ENCODE measurements at places on chromosomes 3 and 15.

DNA sequence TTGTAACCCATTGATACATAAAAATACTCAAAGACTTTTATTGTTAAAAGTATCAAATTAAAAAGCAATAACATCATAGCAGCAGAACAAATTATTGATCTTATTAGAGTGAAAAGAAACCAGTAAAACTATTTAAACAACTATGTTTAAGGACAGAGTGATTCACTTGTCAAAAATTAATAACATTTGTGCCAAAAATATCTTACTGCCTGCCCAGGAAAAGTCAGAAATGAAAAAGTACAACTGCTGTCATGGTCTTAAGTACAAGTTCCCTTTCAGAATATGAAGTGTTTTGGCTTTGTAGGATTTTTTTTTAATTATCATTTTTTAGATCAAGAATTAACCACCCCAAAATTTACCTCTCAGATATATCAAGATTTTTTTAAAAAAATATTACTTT, 3.4 kb downstream of the IFT57 start:
- DNase-seq = no peak

DNA sequence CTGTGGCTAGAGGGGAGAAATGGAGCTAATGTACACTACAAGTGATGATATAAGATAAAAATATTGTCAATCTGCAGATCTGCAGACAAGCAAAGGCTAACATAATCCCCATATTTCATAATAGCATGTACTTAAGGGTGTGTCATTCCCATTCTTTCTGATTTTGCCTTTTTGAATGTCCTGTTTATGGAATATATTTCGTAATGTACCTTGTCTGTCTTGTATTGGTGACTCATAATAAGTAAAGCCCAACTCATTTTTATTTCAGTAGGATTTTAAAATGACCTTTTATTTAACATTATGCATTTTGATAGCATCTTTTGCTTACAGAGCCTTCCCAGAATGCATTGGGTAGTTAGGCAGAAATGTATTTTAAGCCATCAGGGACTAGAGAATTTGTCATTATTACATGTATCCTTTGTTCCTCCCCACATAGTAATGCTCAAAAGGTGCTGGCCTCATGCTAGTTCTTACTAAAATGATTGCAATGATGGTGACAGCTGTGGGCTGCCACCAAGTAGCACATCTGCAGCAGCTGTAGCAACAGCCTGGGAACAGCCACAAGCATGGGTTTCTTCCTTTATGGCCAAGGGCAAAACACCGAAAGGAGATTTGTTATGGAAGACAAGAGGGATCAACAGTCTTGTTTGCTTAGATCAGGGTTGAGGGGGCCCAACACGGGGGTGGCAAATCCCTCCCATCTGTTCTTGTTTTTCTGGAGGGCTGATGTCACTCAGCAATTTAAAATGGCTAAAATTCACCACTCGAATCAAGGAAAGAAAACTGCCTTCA, 188.5 kb downstream of the CADPS start:
- DNase-seq = no peak

- no peak for DNase-seq
Measured at GRCh38 chr15:29736012-29736743, 86.1 kb downstream of the TJP1 start.

GRCh38 chr3:174356596-174356995, 502.5 kb upstream of the NAALADL2 start:
- no peak for DNase-seq

DNA sequence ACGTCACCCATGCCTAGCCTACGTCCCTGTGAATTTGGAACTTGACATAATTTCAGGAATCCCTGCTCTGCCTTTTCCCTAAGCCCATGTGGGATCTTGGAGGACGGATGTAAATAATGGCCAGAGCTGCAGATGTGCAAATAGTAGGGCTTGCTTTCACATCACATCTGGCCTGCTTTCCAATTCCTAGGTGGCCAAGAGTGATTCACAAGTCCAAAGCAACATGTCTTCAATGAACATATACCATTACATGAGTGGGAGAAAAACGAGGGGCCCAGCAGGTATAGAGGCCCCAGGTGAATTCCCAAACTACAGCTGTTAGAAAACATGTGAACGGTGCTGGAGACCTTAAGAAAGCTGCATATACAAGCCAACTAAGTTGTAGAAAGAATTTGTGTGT, 214.6 kb downstream of the MAGI1 start:
- DNase-seq = no peak

GRCh38 chr3:194296454-194297263, 54.5 kb downstream of the CPN2 start:
- no peak for DNase-seq
